Activated CD8-positive, alpha-beta memory T cell treated with anti-CD3 and anti-CD28 coated beads for 1 hour (primary cell): ENCODE measurements at places on chromosomes 1 and 21.

GRCh38 chr1:233665575-233666270, 51.8 kb downstream of the KCNK1 start:
- no peak for DNase-seq

- DNase-seq, result no peak
Measured at GRCh38 chr1:10295481-10296085, 85.2 kb downstream of the KIF1B start.

GRCh38 chr1:112386731-112387346, 9.2 kb upstream of the CTTNBP2NL start:
- no peak for DNase-seq

- DNase-seq, result no peak
Measured at GRCh38 chr1:64581135-64581842, 111.4 kb downstream of the CACHD1 start.

GRCh38 chr1:98044766-98045165, 123.9 kb upstream of the DPYD start:
- no peak for DNase-seq

- no peak for DNase-seq
Measured at GRCh38 chr1:203103216-203103615, 17.4 kb upstream of the MYOG start.

- DNase-seq, result no peak
Measured at GRCh38 chr1:236765831-236766230, 29.3 kb upstream of the MTR start.

GRCh38 chr1:185059950-185060571, 14.7 kb downstream of the RNF2 start:
- DNase-seq, result no peak

DNA sequence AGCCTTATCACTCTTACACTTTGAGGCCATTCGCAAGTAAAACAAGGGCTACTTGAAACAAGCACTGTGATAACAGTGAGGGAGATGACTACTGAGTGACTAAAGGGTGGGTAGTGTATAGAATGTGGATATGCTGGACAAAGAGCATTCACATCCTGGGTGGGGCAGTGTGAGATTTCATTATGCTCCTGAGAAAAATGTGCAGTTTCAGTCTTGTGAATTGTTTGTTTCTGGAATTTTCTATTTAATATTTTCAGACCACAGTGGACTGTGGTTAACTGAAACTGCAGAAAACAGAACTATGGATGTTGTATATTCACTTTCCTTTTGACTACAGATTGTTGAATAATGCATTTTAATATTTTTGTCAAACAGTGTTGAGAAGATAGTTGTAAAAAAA, 25.1 kb upstream of the B3GALT2 start:
- no peak for DNase-seq

- no peak for DNase-seq
Measured at GRCh38 chr1:42841010-42841409, 5.4 kb upstream of the ZNF691 start.

- no peak for DNase-seq
Measured at GRCh38 chr21:21000591-21001175, 2.5 kb downstream of the NCAM2 start.

- no peak for DNase-seq
Measured at GRCh38 chr1:179632868-179633267, 41.2 kb downstream of the TDRD5 start.

DNA sequence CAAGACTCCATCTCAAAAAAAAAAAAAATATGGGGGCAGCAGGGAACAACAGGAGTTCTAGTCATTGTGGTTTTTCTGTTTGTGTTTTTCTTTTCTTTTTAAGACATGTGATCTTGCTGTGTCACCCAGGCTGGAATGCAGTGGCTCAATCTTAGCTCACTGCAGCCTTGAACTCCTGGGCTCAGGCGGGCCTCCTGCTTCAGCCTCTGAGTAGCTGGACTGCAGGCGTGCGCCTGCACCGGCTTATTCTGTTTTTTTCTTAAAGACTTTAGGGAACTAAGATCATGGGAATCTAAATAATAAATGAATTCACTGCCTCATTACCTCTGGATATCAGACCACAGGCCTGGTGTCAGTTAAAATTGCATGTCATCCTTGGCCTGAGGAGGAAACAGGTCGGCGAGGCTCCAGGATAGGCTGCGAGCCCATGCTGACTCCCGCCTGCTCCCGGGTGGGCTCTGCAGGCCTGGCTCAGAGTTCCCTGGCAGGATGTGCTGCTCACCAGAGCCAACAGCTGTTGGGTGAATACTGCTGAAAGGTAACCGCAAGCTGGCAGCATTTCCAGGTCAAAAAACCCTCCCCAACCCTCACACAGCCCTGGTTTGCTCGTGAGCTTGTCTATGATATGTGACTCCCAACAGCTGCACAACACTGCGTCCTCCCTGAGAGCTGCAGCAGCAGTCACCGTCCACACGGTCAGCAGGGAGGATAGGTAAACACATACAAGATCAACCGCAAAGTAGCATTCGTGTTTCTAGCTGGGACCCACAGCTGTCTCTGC, 58.1 kb downstream of the SCCPDH start:
- no peak for DNase-seq

- no peak for DNase-seq
Measured at GRCh38 chr1:111784273-111784901, 28.7 kb downstream of the DDX20 start.

- DNase-seq, result no peak
Measured at GRCh38 chr1:46818591-46818990, 19.7 kb downstream of the CYP4B1 start.

- DNase-seq, result no peak
Measured at GRCh38 chr1:18484721-18485120, 4.0 kb downstream of the KLHDC7A start.

GRCh38 chr1:228146417-228147150, 3.1 kb upstream of the GJC2 start:
- no peak for DNase-seq

DNA sequence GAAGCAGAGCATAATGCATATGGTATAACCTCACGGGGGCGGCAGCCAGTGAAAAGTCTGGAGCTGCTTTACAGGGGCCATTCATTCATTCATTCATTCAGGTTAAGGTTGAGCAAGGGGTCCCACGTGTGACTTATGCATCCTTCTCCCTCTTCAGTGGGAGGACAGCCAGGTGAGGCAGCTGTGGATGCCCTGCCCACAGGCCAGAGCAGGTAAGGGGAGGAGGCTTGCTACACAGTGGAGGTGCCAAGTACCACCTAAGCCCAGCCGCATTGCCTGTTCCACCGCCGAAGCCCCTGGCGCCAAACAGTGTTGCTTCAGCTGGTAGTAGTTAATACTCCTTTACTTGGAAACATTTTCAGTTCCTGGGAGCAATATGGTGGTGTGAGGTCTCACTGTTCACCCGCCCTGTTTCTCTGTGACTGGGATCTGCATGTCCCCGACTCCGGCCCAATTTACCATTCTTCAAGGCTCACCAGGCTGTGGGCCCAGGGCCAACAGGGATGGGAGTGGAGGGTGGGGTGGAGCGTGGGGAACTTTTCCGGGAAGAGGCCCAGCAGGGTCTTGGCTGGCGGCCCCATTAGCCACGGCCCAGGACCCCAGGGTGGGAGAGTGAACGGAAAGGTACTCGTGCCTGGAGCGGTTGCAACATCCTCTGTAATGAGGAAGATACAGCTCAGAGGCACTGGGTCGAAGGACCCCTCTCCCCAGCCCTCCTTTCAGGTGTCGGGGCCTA, 722 bp upstream of the PODN start:
- DNase-seq, result no peak

DNA sequence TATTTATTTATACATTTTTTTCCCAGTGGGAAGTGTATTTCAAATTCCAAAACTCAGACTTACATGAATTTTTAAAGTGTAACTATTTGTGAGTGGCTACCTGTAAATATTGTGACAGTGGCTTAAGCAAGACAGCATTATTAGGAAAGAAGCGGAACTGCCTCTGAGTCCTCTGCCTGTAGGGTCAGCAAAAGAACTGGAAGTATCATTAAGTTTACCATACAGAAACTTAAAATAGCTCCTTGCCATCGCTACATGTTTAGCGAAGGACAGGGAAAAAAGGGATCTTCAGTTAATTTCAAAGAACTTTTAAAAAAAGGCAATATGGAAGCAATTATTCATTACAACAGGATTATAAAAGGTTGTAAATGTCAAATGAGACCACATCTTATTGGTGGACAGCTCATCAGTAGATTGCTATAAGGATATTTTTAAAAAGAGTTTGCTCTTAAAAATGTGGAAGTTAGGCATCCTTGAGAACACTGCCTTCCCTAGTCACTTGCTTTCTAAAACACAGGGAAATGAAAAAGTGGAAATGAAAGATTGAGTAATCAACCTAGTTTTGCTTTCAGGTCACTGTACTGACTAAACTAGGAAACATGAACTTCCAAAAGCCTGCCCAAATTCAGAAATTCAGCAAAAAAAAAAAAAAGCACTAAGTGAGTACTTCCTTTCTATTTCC, 39.2 kb downstream of the NSL1 start:
- DNase-seq, result no peak

GRCh38 chr1:109538827-109539555, 681 bp upstream of the GPR61 start:
- no peak for DNase-seq

GRCh38 chr1:9659328-9659727, 7.8 kb downstream of the PIK3CD start:
- no peak for DNase-seq

GRCh38 chr1:199671684-199672083, 355.8 kb upstream of the NR5A2 start:
- DNase-seq, result no peak
